ENCODE measurements at places on chromosomes 16 and 17. TPM values are rescaled to one million over a fixed set of nuclear protein-coding genes. Genes with fewer than 3 reads are reported as not detected.

The NAGS gene
- 0.62 TPM for total RNA-seq

The TTLL6 gene
- total RNA-seq = not detected

The SLC52A1 gene
- not detected for total RNA-seq

The PRDM7 gene
- total RNA-seq = not detected

The DNAH2 gene
- not detected for total RNA-seq

The SLFN14 gene
- not detected for total RNA-seq

The KRT17 gene
- 18.5 TPM for total RNA-seq

The ZPBP2 gene
- total RNA-seq = not detected

The LGALS9 gene
- total RNA-seq = 35.7 TPM

DNA sequence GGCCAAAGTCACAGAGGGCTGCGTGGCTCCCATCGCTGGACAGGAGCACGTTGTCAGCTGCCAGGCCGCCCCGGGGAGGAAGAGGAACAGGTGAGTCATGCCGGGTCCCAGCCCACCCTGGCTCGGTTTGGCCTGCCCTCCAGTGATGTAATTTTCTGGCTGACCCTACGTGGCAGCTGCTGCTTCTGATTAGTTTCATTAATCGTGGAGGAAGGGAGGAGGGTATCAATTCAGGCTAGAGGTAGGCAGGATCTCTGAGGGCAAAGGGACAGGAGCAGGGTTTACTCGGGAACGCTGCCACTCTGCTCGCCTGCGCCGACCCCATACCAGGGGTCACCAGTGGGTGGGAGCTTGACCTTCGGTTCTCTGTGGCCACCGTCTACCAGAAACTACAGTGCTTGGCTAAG lies 11.7 kb upstream of the SPATA32 start:
- no peak for ATAC-seq

DNA sequence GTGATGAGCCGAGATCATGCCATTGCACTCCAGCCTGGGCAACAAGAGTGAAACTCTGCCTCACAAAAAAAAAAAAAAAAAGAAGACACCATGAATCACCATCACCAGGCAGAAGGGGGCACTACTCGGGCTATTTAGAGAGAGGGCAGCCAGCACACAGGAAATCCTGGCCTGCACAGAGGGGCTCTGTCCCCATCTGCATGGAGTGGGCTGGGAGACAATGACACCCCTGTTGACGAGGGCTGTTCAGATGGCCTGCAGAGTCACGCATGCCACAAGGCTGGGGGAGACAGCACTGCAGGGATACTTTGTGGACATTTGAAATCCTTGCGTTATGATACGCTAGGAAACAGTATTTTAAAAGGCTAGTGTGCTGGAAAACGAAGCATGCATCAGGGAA lies 48.3 kb downstream of the CUEDC1 start:
- ATAC-seq = no peak

DNA sequence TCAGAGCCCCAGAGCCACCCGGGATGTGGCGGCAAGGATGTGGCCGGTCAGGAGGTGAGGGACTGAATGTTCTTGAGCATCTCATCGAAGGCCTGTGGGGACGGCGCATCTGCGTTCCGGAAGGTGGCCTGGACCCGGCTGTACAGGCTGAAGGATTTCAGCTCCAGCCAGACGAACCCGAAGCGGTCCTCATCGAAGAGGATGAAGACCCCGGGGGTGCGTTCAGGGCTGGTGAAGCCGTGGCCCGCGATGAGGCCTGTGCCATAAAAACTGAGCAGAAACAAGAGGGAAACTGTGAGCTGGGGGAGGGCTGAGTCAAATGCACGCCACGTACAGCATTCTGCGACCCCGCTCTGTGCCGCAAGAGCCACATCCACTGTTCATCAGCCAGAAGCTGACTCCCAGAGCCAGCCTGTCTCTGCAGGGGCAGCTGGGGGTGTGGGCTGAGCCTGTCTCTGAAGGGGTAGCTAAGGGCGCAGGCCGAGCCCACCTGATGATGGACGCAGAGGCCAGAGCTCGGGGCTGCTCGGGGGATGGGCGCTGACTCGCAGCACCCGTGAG lies 14.1 kb upstream of the C16orf95 start:
- no peak for ATAC-seq

DNA sequence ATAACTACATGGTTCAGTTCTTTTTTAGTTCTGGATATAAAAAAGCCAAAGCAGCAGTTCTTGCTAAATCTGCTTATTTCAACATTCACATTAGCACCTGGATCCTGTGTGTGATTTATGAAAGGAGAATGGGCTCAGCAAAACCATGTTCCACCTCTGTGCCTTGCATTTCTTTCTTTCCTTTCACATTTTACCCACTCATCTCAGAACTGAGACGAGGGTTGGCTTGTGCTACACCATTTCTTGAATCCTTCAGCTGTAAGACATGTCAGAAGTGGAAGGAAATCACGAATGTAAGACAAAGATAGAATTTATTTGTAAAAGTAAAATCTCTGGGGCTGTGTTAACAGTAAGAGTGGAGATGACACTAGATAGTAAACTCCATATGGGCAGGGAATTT lies 1.2 kb upstream of the UTP6 start:
- no peak for ATAC-seq

DNA sequence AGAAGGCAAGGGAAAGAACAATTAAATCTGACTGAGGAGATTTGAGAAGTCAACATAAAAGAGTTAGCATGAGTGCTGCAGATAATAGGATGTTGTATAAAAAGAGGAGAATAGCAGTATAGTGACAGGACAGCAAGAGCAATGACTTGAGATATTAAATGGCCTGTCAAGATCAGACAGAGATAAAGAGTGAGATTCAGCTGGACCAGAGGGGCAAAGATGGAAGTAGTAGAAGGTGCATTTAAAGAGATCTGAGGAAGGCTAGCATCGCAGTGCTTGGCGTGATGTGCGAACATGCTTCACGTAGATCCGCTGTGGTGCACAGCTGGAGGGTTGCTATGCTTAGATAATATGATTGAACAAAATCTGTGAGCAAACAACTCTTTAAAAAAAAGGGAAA lies 1422.6 kb upstream of the CDH8 start:
- no peak for ATAC-seq

- no peak for ATAC-seq
Observed at GRCh38 chr16:19837331-19837980, 47.2 kb downstream of the GPRC5B start.

GRCh38 chr16:10080051-10080772 lies 102.0 kb downstream of the GRIN2A start:
- ATAC-seq = peak; percentile 80

DNA sequence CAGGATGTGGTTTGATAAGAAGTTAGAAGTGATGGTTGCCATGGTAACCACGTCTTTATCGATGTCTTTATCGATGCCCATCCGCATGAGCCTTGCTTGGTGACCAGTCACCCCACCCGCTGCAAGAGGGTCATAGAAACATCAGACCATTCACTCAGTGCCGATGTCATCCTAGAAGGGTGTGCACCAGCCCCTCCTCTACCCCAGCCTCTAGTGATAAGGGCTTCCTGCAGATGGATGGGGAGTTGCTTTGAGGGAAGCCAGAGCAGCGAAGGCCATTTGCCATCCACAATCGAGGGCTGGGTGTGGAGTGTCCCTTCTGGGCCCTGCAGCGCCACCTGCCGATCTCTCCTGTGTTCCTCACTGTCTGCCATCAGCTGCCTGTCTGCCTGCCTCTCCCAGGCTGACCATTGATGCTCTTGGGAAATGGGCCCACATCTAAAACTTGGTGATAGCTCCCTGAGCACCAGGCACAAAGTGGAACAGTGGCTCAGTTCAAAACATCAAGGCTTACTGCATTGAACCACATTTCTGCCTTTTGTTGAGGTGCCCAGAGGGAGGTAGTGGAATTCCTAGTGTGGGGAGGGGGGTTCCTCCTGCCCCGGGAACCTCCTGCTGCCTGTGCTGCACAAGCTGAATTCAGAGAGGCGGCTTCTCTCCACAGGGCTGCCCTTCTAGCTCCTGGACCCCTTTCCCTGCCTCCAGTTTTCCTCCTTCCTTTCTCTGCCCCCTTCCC lies 8.9 kb downstream of the CALB2 start:
- ATAC-seq = no peak

GRCh38 chr16:84284154-84284722 lies 10.4 kb upstream of the WFDC1 start:
- ATAC-seq = peak; percentile 85

GRCh38 chr17:73320601-73321264 lies 8.9 kb upstream of the CDC42EP4 start:
- no peak for ATAC-seq

DNA sequence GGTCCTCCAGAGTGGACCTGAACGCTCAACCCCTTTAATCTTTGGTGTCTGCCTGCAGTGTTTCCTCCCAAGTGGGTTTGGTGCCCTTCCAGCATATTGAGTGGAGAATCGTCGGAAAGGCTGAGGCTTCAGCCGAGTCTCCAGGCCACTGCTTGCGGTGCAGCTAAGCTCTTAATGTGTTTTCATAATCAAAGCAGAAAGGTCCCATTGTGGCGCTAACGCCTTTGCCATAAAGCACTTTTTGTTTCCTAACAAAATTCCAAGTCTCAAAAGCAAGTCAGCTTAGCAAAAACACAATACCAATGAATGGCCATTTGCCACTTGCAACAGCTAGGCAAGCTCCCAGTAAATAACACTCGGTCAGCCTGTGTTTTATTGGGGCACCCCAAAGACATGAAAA lies 57.6 kb downstream of the KSR1 start:
- ATAC-seq = no peak

GRCh38 chr16:51159296-51159695 lies 8.2 kb upstream of the SALL1 start:
- no peak for ATAC-seq

GRCh38 chr17:80961541-80962330 lies 29.9 kb upstream of the CHMP6 start:
- no peak for ATAC-seq

GRCh38 chr16:47600376-47600775 lies 139.2 kb downstream of the PHKB start:
- ATAC-seq = no peak
